Stimulated activated CD8-positive, alpha-beta memory T cell treated with anti-CD3 and anti-CD28 coated beads, Interleukin-7, amount 100 ng/mL, for 48 hours (primary cell): ENCODE measurements at places on chromosomes 6 and 20.

- DNase-seq = no peak
These were observed 605 bp downstream of the CDC5L start for GRCh38 chr6:44388135-44388487.

GRCh38 chr6:33320315-33321181, 3.0 kb upstream of the ZBTB22 start:
- no peak for DNase-seq

GRCh38 chr6:16388488-16388887, 150.1 kb downstream of the GMPR start:
- DNase-seq = no peak

DNA sequence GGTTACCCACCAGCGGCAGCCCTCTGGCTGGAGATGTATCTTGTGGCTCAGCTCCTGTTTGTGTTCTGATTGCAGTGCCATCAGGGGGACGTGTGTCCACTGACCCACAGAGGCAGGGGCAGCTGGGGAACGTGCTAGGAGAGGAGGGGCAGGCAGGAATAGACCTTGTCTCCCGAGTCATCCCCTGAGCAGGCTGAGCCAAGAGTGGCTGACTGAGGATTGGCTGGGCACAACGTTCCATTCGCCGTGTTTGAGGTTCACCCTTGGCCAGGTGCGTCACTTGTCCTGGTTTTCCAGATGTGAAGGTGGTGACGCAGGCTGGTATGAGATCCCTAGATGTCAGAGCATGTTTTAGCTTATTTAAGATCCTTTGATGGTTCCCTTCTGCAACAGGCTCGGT, 57.7 kb downstream of the ADNP start:
- DNase-seq = no peak

GRCh38 chr6:4903751-4904370, 100.0 kb downstream of the RPP40 start:
- DNase-seq = no peak

- DNase-seq = no peak
These were observed 120.9 kb upstream of the RPS6KA2 start for GRCh38 chr6:166747644-166748595.

- DNase-seq = no peak
These were observed 136.3 kb upstream of the NEDD9 start for GRCh38 chr6:11368760-11369159.

- no peak for DNase-seq
These were observed 60.2 kb downstream of the NOL4L start for GRCh38 chr20:32524829-32525501.

DNA sequence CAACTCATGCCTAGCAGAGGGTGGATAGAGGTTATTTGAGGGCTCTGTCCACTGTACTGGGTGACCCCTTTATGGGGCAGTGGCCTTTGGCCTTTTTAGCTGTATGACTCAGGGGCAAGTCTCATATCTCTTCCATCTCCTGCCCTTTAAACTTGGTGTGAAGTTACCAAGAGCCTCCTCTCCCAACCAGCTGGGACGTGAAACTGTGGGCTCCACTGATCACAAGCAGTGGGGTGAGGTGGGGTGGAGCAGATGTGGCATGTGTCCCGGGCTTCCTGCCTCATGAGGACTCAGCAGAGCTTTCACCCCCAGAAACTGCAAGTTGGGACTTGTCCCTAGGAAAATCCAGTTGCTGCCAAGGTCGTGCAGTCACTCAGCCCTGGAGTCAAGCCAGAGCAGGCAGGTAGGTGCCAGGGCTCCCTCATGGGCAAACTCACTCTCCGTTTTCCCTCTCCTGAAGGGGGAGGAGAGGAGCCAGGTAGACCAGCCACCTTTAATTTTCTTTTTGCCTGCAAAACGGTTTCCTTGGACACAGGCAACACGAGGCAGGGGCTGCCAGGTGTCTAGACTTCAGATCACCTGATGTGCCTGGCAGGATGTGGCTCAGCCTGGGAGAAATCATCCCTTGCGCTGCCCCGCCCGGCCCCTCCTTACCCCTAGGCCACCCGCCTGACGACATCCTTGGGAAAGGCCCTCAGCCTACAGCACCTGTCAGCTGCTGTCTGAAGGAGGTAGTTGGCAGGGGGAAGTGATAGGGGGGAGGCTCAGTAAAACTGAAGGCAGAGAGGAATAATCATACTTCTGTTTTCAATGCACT, 4.0 kb downstream of the CDKN1A start:
- DNase-seq = peak; percentile 60

- DNase-seq = no peak
These were observed 2.6 kb upstream of the ZKSCAN3 start for GRCh38 chr6:28347119-28347518.

- DNase-seq = no peak
These were observed 27.9 kb downstream of the BLTP3A start for GRCh38 chr6:34819571-34820480.

DNA sequence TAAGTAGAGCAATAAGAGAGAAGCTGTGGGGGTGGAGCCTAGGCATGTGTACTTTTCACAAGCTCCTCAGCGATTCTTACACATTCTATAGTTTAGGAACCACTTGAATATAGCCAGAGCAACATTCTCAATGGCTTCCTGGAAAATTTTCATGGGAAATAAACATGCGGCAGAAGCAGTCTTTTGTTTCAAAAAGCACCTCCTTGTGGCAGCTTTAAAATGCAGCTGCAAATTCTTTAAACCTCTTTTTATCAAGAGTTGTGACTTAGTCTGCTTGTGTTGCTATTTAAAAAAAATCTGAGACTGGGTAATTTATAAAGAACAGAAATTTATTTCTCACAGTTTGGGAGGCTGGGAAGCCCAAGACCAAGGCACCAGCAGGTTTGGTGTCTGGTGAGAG, 23.8 kb downstream of the NKX2-2 start:
- no peak for DNase-seq

DNA sequence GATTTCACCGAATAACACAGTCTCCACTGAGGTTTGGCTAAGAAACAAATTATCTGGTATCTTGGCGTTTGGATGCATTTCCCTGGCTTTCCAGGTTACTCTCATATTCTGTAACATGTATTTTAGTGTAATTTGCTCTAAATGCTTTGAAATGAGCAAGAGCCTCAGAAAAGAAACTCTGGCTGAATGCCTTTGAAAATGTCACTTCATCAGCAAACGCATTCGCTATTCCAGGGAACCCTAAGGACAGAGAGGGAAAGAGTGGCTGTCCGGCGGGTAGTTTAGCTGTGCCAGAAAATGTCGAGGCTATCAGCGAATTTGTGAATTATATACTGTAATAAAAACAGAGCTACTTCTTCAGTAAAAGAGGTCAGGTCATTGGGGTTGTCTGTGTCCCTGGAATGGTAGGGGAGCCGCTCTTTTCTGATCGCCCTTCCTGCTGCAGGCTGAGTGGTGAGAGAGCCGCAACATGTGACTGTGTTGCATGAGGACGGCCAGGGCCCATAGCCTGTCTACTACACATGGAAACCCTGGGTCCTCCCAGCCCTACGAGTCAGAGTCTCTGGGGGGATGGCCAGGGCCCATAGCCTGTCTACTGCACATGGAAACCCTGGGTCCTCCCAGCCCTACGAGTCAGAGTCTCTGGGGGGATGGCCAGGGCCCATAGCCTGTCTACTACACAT, 57.3 kb downstream of the SMOC2 start:
- no peak for DNase-seq

- no peak for DNase-seq
These were observed 18.3 kb downstream of the MPC1 start for GRCh38 chr6:166364456-166364855.

DNA sequence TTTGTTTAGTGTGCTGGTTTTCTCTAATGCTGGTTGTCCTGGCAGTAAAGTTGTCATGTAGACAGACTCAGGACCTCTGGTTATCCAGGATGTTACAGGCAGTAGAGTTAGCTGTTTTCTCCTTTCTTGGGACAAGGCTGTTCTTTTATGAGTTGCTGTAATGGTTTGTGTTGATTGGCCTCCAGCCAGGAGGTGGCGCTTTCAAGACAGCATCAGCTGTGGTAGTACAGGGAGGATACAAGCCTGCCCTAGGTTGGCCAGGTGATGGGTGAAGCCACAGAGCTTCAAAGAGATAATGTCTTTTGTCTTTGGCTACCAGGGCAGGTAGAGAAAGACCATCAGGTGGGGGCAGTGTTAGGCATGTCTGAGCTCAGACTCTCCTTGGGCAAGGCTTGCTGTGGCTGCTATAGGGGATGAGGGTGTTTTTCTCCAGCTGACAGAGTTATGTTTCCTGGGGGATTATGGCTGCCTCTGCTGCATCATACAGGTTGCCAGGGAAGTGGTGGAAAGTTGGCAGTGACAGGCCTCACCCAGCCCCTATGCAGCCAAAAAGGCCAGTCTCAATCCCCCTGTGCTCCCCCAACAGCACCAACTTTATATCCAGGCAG, 127.2 kb upstream of the TAB2 start:
- peak; percentile 48 for DNase-seq

DNA sequence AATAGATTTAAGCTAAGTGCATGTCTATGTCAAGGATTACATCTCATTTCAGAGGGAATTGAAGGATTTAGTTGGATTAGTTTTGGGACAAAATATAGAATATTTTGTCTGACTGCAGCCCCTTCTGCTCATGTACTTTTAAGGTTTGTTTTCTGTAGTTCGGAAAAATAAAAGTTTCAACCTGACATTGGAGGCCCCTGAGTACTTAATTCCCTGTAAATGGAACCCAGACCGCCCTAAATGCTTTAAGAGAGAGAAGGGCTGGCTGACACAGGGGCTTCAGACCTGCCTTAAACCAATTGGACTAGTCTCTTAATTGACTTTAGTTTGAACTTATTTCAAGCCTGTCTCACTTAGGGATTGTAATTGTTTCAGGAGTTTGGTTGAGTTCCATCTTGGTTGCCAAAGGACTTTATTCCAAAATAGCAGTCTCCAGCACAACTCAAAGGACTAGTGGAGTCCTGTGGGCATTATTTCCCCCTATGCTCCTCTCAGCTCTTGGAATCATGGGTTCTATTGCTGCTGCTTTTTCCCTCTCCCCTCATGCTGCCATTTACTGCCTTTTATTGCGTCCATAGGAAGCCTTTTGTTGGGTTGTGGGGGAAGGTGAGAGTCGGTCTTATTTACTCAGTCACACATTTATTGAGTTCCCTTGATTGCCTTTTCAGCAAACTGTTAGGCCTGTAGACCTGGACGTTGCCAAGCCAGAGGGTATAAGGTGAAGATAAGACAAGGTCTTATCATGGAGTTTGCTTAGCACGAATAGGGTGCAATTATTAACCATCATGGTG, 14.5 kb downstream of the BRD2 start:
- DNase-seq = no peak

GRCh38 chr20:50340541-50340940, 149.9 kb downstream of the CEBPB start:
- no peak for DNase-seq
